ENCODE measurements at places on chromosomes 6 and 20.

GRCh38 chr6:99330159-99330558 lies 19.3 kb downstream of the FAXC start:
- peak; percentile 47 for DNase-seq

DNA sequence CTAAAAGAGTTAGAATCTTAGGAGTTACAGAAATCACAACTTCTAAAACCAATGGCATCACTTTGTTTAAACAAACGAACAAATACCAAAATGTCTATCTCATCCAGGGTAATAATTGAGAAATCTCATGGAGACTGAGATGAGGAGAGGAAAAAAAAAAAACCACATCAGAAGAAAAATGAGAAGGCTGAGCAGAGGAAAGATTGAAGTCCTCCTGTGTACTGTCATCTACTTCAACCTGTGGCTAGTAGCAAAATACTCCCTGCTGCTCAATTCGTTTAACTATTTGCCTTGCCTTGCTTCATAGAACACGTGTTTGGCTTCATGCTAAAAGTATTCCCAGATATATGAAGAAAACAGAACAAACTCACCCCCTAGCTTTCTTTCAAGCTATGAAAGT lies 143.7 kb downstream of the PDE10A start:
- DNase-seq = no peak

- DNase-seq = no peak
Measured at GRCh38 chr6:64081453-64081852, 445.9 kb downstream of the PHF3 start.

DNA sequence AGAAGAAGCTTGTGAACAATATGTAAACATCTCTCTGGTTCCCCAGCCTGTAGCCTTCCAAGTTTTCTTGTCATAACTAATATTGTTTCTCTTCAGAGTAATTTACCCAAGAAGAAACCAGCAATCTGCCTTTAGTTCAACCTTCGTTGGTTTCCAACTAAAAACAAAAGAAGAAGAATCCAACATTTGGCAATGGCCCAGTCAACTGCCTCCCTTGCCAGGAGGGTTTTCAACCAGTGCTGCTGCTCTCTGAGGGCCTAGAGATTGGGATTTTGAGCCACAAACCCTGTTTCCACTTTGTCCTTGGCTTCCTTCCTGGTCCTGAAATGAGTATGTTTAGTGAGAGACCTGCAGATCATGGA lies 395.8 kb upstream of the CNR1 start:
- no peak for DNase-seq

DNA sequence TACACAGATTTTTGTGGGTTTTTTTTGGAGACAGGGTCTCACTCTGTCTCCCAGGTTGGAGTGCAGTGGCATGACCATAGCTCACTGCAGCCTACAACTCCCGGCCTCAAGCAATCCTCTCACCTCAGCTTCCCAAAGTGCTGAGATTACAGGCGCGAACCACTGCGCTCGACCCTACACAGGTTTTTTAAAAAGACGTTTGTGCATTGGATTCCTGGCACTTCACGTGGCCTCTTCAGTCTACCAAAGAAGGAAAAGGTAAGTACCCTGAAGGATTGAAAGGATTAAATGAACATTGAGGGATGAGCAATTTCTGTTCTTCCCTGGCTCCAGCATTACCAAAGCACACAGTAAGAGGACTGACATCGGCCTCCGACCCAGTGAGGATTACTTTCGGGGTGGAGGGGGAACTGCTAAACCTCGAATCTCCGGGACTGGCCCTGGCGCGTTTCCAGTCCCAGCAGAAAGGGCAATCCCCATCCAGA lies 556 bp upstream of the YWHAB start:
- DNase-seq = no peak

DNA sequence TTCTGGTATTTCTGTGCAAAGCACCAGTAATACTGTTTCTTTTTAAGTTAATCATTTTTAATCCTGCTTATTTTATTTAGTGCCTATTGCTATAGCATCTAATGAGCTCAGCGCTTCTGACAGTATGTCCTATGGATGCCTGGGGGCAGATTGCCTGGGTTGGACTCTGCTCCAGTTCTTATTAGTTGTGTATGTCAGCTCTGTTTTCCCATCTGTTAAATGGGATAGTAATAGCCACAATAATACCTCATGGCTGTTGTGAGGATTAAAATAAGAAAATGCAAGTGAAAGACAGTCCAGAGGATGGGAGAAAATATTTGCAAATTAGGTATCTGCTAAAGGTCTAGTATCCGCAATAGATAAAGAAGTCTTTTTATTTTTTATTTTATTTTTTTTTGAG lies 87.0 kb downstream of the UTRN start:
- DNase-seq = no peak

DNA sequence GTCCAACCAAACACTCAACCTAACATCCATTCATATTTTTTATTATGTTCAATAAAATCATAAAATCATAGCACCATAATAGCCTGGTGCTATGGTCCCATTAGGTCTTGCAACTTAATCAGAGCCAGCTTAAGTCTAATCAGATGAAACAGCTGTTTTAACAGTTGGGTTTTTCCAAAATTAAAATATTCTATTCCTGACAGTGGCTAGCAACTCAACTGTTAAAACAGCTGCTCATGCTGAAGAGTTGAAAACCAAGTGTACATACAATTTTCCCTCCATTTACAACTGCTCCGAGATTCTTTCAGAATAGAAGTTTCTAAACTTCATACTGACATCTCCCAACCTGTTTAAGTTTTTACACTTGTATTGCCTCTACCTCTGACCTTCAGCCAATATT lies 89.5 kb downstream of the UBE3D start:
- no peak for DNase-seq

- no peak for DNase-seq
Measured at GRCh38 chr6:290111-290922, 2.0 kb upstream of the DUSP22 start.

DNA sequence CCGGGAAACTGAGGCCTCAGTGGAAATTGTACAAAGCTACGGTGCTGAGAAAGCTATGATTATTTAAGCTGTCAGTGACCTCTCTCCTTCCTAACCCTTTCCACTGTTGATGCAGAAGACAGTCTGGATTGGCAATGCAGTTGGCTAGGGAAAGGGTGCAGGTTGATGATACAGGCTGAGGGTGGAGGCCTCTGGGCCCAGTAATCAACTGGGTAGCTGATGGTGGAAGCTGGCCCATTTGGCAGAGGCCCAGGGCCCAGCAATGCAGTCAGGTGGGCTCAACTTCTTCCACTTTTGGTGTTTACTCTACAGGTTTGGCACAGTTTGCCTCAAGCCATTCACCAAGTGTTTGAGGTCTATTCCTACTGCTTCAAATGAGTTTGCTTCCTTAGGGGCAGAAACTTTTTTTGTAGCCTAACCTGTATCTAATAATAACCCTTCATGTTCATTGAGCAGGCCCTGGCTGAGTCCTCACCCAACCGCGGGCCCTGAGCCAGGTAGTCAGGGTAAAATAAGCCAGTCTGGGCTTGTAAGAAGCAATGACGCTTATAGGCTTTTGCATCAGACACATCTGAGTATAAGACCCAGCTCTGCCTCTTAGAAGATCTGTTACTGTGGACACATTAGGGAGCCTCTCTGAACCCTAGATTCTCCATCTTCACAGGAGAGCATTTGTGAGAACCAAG lies 12.1 kb downstream of the BCL2L1 start:
- DNase-seq = no peak

GRCh38 chr6:136803608-136804007 lies 11.3 kb upstream of the MAP3K5 start:
- no peak for DNase-seq

- peak; percentile 50 for DNase-seq
Measured at GRCh38 chr6:37643851-37644672, 53.6 kb downstream of the MDGA1 start.

DNA sequence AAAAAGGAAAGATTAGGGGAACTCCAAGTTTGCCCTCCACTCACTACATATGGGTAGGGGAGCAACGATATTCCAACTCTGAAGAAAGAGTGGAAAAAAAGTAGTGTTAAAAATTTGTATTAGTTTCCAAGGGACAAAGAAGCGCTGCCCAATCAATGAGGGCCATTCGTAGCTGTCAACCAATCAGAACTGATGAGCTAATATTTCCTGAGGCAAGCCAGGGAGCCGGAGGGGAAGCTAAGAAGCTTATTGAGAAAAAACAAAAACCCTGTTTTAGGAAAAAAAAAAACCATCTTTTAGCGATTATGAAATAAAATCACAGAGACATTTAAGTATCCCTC lies 59.5 kb downstream of the TRIM38 start:
- peak; percentile 80 for DNase-seq

- DNase-seq = no peak
Measured at GRCh38 chr6:125656287-125656870, 93.1 kb upstream of the HEY2 start.

GRCh38 chr20:62685781-62686555 lies 22.7 kb upstream of the NTSR1 start:
- no peak for DNase-seq

DNA sequence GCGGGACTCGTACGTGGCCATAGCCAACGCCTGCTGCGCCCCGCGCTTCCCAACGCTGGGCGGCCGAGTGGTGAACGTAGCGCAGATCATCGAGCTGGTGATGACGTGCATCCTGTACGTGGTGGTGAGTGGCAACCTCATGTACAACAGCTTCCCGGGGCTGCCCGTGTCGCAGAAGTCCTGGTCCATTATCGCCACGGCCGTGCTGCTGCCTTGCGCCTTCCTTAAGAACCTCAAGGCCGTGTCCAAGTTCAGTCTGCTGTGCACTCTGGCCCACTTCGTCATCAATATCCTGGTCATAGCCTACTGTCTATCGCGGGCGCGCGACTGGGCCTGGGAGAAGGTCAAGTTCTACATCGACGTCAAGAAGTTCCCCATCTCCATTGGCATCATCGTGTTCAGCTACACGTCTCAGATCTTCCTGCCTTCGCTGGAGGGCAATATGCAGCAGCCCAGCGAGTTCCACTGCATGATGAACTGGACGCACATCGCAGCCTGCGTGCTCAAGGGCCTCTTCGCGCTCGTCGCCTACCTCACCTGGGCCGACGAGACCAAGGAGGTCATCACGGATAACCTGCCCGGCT lies 3.4 kb downstream of the SLC32A1 start:
- DNase-seq = no peak

- DNase-seq = no peak
Measured at GRCh38 chr20:61986762-61987321, 78.8 kb downstream of the TAF4 start.

- DNase-seq = no peak
Measured at GRCh38 chr6:149855741-149856140, 8.4 kb downstream of the LRP11 start.

DNA sequence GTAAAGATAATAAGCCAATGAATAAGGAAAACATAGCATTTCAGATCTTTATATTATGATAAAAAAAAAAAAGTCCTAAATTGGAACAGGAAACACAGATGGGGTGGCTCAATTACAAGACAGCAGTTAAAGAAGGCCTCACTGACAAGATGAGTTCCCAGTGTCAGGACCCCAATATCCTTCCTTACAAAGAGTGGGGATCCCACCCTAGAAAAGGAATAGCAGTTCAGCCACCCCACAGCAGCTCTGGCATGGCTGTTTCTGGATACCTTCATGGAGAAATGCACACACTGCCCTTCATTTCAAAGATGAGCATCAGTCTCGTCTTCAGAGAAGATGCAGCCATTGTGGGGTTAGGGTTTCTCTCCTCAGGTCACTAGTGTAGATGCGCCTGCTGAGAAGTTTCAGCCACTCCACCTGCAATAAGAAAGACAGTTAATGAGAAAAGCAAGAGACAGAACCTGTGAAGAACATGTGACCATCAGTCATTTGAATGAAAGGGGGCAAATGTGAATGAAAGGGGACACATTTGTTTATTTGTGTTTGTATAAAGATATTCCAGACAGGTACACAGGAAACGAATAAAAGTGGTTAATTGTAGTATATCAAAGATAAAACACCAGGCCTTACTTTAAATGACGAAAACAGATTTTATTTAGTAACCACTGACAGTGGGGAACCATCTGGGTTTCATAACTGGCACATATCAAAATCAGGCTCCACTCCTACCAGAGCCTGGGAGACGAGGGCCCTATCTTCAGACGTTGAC lies 121.3 kb upstream of the PRSS16 start:
- no peak for DNase-seq

DNA sequence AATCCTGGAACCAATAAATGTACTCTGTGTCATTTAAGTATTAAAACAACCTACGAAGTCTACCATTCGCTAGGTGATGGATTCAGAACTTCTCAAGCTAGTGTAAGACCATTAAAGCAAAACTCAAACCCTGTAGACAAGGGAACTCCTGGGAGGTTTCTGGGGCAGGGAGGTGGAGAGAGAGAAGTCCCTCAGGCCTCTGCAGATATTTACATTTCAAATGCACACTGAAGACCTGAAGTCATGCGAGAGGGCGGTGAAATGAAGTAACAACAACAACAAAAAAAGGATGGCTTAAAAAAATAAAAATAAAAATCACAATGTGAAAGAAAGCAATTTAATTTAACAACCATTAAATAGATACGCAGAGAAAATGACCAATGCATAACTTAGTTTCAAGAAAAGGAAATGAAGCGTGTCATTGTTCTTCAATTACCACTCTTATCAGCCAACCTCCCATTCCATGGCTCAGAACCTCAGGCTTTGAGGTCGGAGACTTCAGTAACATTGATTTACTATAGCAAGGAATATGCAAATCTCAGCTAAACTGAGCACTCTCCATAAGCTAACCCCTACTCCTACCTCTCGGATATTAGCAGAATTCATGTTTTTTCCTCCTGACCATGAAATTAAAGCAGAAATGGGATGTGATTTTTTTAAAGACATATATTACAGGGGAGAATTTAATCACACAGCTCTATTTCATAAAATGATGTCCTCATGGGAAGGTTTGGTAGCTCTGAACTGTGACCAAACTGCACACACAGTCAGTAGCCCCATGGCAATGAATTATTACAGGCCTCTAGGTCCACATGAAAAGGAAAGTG lies 140.6 kb downstream of the KIF16B start:
- DNase-seq = no peak

GRCh38 chr6:150876598-150876997 lies 11.1 kb downstream of the MTHFD1L start:
- no peak for DNase-seq

All from HT1080 (cell line).